ENCODE measurements at places on chromosomes 7 and 10. TPM values are rescaled to one million over a fixed set of nuclear protein-coding genes. Genes with fewer than 3 reads are reported as not detected.

DNA sequence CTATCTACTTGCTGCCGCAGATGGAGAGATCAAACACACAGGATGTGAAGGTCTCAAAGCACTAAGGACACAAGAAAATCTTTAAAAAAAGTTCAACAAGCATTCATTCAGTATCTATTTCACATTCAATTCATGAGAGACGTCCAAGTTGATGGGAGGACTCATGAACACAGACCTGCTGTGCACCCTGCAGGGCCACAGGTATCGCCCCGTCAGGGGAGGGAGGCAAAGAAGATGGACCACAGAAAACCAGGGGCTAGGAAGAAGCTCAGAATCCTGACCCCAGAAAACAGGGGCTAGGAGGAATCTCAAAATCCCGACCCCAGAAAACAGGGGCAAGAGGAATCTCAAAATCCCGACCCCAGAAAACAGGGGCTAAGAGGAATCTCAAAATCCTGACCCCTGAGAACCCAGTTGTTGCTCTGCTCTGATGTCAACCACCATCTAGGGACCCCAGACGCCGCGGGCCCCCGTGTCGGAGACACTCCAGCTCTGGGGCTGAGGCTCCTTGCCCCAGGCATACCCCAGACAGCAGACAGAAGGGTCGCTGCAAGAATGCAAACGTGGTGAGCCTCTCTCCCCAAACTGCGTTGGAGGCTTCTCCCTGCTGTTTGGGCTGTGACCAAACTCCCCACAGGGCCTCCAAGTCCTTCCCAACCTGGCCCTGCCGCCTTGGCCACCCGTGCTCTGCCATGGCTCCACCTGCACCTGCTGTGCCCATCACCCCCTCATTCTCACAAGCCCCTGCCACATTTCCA lies 197.6 kb downstream of the DIP2C start:
- no peak for DNase-seq
- H3K4me3 ChIP-seq: no peak overlapping the region
- H3K4me1 ChIP-seq: peaks cover 31% of the 10 kb centered on the region
- no peaks in the 10 kb centered on the region for H3K36me3 ChIP-seq

DNA sequence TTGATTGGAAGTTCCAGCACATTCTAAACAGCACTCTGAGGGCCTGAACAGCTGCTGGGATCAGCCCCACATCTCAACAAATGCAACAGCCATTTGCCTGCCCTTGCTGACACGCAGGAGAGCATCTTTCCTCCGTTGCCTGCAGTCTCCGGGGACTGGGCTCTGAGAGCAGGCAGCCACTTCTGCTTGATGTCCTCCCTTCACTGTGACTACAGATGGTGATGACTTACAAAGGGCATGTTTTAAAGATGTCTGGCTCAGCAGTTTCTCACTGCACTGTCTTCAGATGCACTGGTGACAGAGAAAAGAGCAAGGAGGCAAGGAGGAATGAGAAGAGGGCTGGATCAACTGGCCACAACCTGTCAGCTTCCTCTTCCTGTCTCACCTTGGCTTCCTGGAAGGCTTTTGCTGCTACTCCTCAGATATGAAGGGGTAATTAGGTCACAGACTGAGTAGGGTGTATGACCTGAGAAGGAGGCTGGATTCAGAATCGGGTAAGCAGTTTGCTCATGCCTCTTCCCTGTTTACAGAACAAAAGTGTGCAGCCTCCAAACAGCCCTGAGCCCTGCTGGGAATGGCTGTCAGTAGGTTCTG lies 143.5 kb upstream of the GHITM start:
- H3K27me3 ChIP-seq: peaks cover 4% of the 10 kb centered on the region
- H3K4me3 ChIP-seq: no peak overlapping the region
- H3K27ac ChIP-seq: no peak overlapping the region
- no peaks in the 10 kb centered on the region for H3K4me1 ChIP-seq

GRCh38 chr7:34995757-34996156 lies 41.5 kb downstream of the DPY19L1 start:
- H3K27me3 ChIP-seq: no peaks in the 10 kb centered on the region
- DNase-seq: no peak
- H3K4me1 ChIP-seq: peaks cover 10% of the 10 kb centered on the region
- no peak overlapping the region for H3K27ac ChIP-seq
- no peak overlapping the region for H3K4me3 ChIP-seq

The MYH16 gene
- total RNA-seq: 0.15 TPM

DNA sequence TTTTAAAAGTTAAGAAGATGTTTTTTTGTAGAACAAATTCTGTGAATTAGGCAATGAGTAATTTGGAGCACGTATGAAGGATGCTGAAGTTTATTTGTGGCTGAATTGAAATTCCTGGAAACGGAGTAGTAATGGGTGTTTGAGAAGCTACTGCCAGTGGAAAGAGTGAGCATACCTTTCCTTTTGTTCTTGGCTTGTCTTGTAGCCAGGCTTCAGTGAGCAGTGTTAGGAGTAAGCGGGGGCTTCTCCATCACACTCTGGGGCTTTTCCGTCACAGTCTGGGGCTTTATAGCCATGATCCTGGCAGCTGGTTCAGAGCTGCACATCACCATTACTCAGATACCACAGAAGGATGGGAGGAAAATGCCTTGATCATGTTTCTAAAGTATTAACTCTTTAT lies 32.3 kb downstream of the GARS1 start:
- H3K27ac ChIP-seq: no peak overlapping the region
- no peaks in the 10 kb centered on the region for H3K4me1 ChIP-seq
- no peaks in the 10 kb centered on the region for H3K27me3 ChIP-seq
- peaks cover 91% of the 10 kb centered on the region for H3K36me3 ChIP-seq
- no peak overlapping the region for H3K4me3 ChIP-seq
- DNase-seq: no peak

GRCh38 chr7:129530795-129531391 lies 28.6 kb downstream of the SMKR1 start:
- DNase-seq: peak; percentile 58
- 0 out of 3 replicates have a peak, but pooled peaks cover 4% of the 10 kb centered on the region for H3K27me3 ChIP-seq
- H3K4me1 ChIP-seq: peaks cover 18% of the 10 kb centered on the region
- H3K27ac ChIP-seq: no peak overlapping the region
